HepG2 (cell line): ENCODE measurements at places on chromosomes 16 and 17.

- no peak for DNase-seq
These were observed 33.4 kb downstream of the PRMT7 start for GRCh38 chr16:68344252-68344651.

DNA sequence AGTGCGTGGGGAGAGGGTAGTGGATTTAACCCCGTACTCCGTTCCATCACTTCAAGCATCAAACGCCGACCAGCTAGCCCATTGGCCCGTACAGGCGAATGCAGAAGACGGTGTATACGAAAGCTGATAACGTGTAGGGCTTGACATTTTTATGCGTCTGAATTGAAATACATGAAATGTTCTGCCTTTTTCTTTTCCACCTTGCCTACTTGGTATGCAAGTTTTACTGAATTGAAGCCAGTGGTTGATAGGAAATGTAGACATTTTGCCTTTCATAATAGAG lies 834 bp upstream of the STAT3 start:
- no peak for DNase-seq

- no peak for DNase-seq
These were observed 71.3 kb downstream of the IL21R start for GRCh38 chr16:27473101-27473900.

- no peak for DNase-seq
These were observed 34.4 kb downstream of the KNOP1 start for GRCh38 chr16:19683453-19684236.

GRCh38 chr16:49129935-49130334 lies 151.7 kb downstream of the CBLN1 start:
- no peak for DNase-seq

DNA sequence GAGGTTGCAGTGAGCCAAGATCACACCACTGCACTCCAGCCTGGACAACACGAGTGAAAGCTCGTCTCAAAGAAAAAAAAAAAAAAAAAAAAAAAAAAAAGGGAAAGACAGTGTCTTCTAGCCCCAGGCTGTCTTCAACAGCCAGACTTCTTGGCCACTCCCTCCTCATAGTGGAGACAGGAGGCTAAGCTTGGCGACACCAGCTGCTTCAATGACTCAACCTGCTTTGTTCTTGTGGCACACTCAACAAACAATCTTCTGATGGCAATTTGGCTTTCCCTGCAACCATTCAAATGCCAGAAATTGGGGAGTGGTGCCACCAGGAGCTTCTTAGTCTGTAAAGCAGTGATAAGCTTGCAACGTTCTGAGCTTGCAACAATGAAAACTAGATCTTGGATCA lies 290.4 kb upstream of the DYNLRB2 start:
- no peak for DNase-seq

- DNase-seq = no peak
These were observed 22.2 kb downstream of the TEX2 start for GRCh38 chr17:64240741-64241347.

DNA sequence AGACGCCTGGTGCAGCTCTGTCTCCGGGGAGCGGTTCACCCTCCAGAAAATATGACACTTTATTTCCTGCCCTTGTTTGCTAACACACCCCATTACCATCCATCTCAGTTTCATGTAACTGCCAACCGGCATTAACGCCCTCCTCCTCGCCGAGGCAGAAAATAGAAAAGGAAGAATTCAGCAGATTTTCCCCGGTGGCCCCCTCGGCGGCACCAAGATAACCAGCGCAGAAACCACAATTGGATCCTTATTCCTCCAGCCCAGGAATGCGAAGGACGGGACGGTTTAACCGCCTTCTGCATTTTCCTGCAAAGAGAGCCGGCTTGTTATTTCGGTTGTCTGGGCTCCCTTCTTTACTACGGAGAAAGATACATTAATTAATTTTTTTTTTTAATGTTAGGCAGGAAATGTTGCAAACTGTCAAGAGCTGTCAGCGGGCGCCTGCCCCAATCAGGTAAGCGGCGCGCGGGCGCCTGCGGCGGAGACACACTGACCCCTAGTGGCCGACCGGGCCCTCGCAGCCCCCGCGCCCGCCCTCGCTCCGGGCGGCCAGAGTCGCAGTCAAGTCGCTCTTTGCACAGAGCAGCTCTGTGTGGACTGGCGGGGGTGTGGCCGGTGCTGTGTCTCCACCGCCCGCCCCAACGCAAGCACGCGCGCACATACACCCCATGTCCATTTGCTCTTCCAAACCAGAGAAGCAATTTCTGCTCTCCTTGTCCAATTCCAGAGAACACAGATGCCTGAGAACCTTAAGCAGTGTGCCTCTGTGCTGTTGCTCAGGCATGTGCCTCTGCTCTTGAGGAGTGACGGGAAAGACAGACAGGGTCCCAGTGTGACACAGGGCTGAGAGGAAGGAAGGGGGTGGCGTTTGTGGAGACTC lies 53.6 kb downstream of the C17orf67 start:
- DNase-seq = peak; percentile 67

GRCh38 chr17:2724784-2725164 lies 13.2 kb upstream of the CLUH start:
- DNase-seq = no peak

DNA sequence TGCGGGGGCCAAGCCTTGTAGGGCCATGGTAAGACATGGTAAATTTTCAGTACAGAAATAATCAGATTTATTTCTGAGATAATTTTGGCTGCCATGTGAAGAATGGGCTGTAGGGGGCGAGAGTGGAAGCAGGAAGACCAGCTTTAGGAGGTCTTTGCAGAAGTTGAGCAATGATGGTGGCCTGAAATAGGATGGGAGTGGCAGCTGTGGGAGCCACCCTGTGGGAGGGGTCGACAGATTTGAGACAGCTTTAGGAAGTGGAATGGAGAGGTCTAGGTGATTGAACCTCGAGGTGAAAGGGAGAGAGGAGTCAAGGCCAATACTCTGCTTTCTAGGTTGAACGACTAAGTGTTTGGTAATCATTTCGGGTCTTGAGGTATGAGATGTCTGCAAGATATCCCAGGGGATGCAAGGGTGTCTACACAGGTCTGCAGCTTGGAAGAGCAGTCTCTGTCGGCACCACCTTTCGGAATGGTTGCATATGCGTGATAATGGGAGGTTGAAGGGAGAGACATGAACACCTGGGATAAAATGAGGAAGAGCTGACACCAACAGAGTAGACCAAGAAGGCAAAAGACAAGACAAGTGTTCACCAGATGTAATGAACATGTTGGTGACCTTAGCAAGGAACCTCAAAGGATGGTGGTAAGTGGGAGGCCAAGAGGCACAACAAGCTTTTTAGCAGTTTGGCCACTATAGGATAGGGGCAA lies 4.2 kb upstream of the ATXN7L3 start:
- DNase-seq = peak; percentile 78

GRCh38 chr16:53378138-53378537 lies 56.1 kb upstream of the RBL2 start:
- no peak for DNase-seq

DNA sequence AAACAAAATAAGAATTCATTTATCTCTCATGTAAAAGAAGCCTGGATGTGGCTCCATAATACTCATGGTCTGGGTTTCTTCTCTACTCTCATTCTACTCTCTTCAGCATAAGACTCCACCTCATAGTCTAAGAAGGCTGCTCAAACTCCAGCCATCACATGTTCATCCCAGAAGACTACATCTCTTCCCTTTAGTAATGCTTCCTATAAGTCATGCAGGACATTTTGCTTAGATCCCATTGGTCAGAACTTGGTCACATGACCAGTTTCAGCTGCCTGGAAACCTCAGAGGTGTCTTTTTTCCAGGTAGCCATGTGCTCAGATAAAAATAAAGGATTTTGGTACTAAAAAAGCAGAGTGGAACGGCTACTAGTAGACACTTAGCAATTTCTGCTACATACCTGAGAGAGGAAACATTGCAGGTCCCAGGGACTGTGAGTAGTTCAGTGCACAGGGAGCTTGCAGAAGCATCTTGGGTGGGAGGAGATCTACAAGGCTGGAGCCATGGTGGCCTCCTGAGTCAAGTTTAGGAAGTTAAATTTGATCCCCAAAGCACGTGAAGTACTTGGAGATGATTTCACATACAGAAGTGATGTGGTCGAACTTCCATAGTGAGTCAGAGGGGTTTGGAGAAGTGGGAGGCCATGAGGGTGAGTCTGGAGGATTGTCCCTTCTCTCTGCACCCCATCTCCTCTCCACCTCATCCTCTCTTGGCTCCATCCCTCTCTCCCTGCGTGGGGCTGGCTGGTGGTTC lies 110.2 kb downstream of the CCDC182 start:
- no peak for DNase-seq

DNA sequence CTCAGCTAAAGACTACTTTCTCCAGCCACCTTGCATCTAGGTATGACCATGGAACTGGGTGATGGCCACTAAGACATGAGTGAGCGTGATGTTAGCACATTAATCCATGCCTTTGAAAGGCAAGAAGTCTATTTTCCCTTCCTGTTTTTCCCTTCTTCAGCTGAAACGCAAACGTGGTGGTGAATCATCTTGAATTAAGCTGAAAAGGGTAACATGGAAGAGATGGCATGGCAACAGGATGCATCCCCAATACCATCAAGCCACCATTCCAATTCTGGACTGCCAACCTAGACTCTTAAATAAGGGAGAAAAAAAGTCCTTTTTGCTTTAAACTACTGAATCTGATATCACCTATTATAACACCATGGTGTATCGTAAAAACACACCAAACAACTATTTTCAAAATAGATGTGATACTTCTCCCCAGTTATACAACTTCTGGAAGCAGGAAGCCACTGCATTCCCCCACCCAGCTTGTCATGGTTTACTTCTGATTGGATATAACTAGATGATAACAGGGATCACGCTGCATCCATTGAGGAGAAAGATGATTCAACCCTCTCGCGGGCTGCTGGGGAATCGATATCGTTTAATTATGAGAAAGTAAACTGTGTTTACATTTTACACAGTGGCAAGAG lies 368.6 kb downstream of the CDH13 start:
- DNase-seq = no peak

GRCh38 chr17:79039886-79040285 lies 15.9 kb downstream of the C1QTNF1 start:
- no peak for DNase-seq

- DNase-seq = no peak
These were observed 331.4 kb upstream of the CDH5 start for GRCh38 chr16:66035096-66035495.

- no peak for DNase-seq
These were observed 8.8 kb downstream of the CNTNAP1 start for GRCh38 chr17:42691021-42691545.

- DNase-seq = no peak
These were observed 1.1 kb downstream of the RAI1 start for GRCh38 chr17:17682293-17682736.

GRCh38 chr17:43324205-43324893 lies 74.4 kb upstream of the ARL4D start:
- DNase-seq = no peak

- no peak for DNase-seq
These were observed 2.0 kb downstream of the SNRNP25 start for GRCh38 chr16:55571-56136.

GRCh38 chr17:570388-570787 lies 144.3 kb downstream of the VPS53 start:
- DNase-seq = peak; percentile 56
